BE2C (cell line): ENCODE measurements at places on chromosomes 7 and 10.

GRCh38 chr7:18900236-18900635, 217.2 kb downstream of the TWIST1 start:
- no peak for DNase-seq

DNA sequence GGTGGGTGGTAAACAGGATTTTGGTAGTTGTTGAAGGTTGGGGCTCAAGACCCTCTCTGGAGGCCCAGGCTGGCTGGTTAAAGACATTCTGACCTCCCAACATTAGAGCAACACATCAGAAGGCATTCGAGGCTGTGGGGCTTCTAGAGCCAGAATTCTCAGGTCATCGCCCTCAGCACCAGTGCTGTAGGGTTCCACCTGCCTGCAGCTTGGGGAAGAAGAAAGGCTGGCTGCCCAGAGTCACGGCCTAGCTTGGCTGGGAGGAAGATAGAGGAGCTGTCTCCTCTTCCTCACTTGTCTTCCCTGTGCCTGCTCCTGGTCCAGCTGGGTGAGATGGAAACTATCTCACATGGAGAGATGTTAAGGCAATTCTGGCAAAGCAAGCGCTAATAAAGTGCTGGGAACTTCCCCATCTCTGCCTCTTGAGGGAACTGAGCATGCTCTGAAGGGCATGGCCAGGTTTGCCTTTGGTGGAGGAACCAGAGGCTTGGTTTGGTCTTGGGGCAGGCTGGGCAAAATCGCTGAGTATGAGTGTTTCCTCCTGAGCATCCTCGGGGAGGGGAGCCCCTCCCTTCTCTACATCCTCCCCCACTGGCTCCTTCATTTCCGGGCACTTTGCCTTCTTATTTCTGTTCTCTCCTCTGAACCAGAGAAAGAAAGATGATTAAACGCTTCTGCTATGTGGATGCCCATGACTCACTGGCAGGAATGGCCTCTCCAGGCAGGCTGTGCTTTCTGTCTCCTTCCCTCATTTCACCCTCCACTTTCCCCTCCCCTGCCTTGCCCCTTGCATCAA, 509.0 kb upstream of the PODXL start:
- DNase-seq = peak; percentile 24

DNA sequence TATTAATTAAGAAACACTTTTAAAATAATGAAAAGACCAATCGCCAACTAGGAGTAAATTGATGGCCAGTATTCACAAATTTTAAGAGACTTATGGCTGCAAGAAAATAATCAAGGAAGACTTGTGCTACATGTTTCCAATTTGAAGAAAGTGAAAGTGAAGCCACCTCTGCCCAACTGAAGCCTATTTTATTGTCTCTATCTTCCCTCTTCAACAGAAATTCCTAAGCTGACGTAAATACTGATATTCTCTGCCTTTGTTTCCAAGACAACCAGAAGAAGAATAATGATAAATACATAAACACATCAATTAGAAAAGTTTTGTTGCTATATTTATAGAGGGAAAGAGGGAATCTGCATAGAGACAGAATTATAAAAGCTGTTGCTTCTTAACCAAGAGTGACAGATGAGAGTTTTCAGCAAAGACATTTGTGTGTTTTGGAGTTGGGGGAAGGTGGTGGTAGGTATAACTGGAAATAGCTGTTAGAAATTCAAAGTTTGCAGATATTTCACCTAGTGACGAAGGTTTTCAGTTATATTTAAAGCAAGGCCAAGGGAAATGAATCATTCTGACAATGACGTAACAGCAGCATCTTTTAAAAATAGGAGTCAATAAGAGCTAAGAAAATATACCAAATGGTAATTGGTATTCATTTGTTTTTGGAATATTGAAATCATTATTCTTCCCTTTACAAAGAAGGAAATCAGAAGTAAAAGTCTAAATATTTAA, 576.6 kb upstream of the SORCS1 start:
- no peak for DNase-seq

DNA sequence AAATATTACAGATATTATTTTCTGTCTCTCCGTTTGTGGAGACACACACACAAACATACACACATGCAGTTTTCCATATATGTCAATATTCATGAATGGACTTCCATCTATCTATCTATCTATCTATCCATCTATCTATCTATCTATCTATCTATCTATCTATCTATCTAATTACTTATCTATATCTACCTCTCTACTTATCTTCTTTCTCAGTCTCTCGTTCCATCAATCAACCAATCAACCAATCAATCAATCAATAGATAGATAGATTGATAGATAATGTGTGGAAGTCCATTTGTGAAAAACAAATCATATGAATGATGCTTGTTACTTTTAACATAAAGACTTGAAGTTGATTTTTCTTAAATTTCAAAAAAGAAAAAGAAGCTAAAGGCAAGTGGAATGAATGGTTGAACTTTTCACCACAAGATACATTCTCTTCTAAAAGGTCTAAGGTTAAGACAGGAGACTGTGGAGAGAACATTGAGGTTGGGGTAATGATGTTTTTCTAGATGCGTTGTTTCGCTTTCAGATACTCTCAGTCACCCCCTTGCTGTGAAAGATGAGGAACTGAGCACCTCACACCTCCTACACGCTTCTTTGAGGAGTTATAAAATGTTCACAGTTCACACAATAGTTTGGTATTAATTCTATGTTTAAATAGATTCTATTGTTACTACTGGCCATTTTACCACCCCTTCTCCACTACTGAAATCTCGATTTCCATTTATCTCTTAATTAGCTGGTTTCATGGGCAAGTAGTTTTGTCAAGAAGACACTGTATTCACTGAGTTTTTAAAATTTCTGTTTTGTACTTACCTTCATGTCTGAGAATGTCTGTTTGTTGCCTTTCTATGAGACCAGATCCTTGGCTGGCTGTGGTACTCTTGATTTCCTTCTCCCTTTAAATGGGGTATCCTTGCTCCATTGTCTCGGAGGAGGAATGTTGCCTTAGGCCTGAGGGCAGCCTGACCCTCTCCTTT, 114.1 kb downstream of the EMX2 start:
- DNase-seq = no peak

- peak; percentile 83 for DNase-seq
These were observed 83.9 kb downstream of the CXCL12 start for GRCh38 chr10:44300666-44301649.

DNA sequence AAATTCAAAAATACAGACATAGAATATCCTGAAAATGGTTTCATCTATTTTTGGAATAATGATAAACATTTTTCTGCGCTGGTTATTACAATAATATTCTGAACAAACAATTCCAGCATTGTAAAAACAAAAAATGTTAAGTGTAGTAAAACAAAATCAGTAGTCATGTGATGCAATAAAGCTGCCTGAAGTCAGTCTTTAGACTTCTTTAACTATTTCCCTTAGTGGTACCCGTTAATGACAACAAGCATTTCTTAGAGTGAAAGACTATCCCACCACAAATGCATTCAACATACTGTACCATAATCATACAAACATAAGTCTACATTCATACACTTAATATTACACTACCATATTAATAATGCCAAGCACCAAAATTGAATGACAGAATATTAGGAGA, 1.6 kb downstream of the SKAP2 start:
- no peak for DNase-seq

- no peak for DNase-seq
These were observed 48.7 kb downstream of the EPC1 start for GRCh38 chr10:32298075-32298812.

DNA sequence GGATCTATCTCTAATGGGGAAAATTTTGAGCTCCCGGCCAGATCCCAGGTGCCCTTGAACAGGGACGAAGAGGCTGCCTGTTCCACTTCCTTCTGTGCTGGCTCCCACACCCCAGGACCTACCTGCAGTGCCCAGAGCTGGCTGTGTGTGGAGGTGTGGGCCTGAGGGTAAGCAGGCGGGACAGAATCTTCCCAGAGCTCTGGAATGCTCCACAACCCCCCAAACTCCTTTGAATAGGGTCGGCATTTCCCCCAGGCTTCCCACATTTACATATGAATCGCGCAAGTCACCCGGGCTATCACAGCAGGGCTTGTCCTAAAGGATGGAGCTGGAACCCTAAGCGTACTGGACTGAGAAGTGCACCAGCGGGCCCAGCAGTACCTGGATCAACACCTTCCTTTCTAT, 95.9 kb downstream of the DNMBP start:
- DNase-seq = no peak

DNA sequence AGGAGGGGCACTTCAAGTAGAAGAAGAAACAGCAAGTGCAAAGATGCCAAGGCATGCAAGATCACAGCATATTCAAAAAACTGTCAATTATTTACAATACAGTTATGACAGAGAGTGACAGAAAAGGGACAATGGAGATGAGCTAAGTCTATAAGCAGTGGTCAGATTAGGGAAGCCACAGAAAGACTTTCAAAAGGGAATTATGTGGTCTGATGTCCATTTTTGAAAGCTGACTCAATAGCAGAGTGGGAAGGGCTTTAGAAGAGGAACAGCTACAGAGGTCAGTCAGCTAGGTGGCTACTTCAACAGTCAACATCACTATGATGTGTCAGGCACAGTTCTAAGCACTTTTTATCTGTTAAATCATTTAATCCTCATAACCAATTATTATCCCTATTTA, 45.2 kb upstream of the SPOCK2 start:
- no peak for DNase-seq

DNA sequence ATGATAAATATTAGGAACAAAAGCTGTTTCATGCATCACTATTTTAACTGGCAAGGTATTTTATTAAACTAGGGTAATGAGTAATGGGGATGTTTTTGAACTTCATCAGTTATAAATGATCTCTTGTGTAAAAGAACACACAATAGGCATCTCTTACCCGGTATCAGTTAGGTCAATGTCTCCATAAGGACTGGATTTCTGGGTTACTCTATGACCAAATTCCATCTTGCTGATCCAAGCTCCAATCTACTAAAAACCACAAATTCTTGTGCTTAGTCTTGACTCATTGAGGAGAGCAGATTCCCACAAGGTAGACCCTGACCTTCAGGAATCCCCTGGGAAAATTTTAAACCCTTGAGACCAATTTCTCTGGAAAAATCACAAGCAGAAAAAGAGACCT, 1167.7 kb downstream of the XPNPEP1 start:
- no peak for DNase-seq

DNA sequence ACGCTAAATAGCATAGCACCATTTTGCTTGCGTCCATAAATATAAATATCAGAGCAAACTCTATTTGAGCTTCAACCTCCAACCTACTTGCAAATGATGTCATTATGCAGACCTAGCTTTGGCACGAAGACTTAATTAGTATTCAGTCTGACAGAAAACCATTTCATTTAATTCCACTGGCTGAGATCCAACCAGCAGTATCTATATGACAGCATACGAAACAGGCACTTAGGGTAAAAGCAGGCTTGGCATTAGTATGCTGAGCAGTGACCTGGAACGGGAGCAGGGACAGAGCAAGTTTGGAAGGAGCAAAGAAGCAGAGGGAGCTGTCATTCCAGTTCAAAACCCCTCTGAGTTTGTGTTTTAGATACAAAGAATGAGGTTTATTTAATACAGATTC, 312.5 kb upstream of the CHRM2 start:
- peak; percentile 89 for DNase-seq

DNA sequence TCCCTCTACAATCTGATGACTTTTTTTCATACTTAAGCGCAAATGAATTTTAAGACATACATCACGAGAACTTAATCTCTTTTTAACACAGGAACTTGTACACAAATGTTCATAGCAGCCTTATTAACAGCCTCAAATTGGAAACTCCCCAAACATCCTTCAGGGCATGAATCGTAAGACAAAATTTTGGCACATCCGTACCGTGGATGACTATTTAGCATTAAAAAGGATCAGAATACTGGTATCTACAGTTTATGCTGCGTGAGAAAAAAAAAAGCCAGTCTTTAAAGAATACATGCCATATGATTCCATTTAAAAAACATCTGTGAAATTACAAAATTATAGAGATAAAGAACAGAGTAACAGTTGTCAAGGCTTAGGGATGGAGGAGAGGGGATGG, 46.8 kb downstream of the PDE1C start:
- no peak for DNase-seq

DNA sequence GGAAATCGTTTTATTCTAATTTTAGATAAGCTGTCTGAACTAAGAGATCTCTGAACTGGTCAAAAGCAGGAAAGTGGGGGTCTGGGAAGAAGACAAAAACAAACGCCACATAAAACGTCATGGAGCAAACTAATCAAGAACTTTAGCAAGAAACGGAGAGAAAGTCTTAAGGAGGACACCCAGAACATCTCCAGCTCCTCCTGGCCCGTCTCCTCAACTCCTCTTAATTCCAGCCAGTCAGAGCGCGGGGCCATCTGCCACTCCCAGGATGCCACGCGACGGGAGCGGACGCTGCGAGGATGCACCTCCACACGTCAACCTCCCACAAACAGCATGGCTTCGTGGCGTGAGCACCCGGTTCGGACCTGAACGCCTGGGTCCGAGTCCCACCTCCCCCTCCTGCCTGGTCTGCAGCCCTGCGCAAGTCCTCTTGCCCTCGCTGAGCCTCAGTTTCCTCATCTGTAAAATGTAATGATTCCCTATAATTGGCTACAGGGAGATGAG, 598 bp downstream of the MMS19 start:
- peak; percentile 85 for DNase-seq

DNA sequence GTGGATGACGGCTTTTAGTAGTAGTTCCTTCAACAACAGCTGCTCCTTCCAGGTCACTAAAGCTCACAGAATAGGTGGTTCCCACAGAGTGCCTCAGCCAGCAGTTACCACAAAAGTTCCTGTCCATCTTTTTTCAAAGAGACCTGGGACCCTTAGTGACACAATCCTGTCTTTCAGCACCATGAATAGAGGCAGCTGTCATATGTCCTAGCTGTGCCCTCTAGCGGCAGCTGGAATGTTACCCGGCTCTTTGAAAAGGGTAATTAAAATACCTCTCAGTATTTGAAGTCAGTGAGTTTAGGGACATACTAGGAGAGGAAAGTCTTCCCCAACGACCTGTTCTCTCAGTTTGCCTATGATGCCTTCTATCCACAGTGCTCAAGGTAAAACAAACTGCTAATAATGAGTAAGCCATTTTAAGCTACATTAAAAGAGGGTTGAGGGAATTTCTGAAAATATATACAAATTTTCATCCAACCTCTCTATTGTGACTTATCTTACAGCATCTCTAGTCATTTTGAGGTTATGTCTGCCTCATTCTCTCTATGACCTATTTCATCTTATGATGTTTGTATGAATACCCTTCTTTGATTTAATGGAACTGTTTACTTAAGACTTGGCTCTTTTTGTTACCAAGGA, 290.8 kb downstream of the NXPH1 start:
- peak; percentile 71 for DNase-seq

DNA sequence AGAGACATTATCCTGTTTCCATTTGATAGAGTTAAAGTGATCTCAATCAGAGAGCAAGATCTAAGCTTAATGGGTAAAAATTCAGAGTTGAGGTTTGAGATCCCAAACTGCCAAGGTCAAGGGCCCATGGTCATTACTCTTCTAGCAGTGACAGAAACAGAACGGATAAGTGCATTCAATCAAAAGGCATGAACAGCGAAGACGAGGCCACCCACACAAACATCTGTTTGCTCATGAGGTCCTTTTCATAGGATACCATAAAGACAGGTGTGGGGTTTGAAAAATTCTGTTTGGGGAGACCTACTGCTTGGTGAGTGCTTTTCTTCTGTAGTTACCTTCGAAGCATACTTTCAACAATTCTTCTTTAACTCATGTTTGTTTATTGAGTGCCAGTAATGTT, 58.3 kb downstream of the SEMA3C start:
- no peak for DNase-seq
